ENCODE measurements at places on chromosomes 1 and 21.

- peaks cover 10% of the 10 kb centered on the region for H3K27me3 ChIP-seq
- H3K4me3 ChIP-seq = no peak overlapping the region
- H3K36me3 ChIP-seq = no peaks in the 10 kb centered on the region
- H3K27ac ChIP-seq = no peak overlapping the region
- no peak for DNase-seq
Observed at GRCh38 chr1:44497422-44498170, 92.5 kb downstream of the RNF220 start.

- no peak overlapping the region for H3K27ac ChIP-seq
- H3K36me3 ChIP-seq = no peaks in the 10 kb centered on the region
- H3K27me3 ChIP-seq = peaks cover 12% of the 10 kb centered on the region
- no peak overlapping the region for H3K4me3 ChIP-seq
- no peak for DNase-seq
Observed at GRCh38 chr1:10910681-10911489, 101.6 kb upstream of the TARDBP start.

DNA sequence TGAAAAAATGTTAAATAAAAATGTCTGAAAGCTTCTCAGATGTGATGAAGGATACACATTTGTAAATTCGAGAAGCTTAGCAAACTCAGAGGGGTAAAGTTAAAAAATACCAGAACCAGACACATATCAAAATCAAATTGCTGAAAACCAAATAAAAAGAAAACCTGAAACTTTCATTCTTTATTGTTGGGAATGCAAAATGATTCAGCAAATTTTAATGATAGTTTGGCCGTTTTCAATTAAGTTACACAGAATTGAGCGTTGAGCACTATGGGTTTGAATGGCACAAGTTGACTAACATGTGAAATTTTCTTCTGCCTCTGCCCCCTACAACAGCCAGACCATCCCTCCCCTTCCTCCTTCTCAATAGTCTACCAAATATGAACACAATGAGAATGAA is 33.5 kb upstream of the GRIK1 start:
- H3K4me3 ChIP-seq = no peak overlapping the region
- no peak for DNase-seq
- H3K36me3 ChIP-seq = no peaks in the 10 kb centered on the region
- no peak overlapping the region for H3K27ac ChIP-seq
- H3K4me1 ChIP-seq = no peaks in the 10 kb centered on the region

DNA sequence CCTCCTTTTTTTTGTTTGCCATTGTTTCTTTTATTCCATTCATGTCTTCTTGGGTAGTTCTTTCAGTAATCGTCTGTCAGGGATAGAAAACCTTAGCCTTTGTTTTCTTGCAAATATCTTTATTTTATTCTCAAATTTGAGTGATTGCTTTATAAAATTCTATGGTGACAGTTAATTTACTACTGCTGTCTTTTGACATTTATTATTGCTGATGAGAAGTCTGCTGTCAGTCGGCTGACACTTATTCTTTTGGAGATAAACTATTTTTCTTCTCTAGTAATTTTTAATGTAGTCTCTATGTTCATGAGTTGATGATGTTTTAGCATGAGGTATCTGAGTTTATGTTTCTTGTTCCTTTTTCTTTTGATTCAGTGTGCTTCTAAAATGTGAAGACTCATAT is 983.8 kb downstream of the TTLL7 start:
- H3K36me3 ChIP-seq = no peaks in the 10 kb centered on the region
- no peak overlapping the region for H3K4me3 ChIP-seq

- no peaks in the 10 kb centered on the region for H3K27me3 ChIP-seq
- H3K36me3 ChIP-seq = peaks cover 51% of the 10 kb centered on the region
Observed at GRCh38 chr1:212035835-212036605, 472 bp downstream of the DTL start.

DNA sequence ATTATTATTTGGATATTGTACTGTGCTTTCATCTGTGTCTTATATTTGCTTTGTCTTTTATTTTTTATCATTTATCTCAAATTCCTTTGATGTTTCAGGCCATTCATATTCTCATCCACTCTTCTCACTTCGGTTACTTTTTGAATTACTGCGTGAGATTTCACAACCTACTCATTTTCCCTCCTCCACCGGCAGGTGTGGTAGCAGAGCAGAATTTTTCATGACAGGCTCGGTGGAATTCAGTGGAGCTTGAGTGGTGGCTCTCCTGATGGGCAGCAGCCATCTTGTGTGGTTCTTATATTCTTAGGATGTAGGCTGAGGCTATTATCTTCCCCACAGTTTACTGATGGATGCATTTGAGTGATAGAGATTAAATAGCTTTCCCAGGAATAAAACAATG is 92.3 kb upstream of the IVNS1ABP start:
- no peak overlapping the region for H3K27ac ChIP-seq
- H3K4me1 ChIP-seq = peaks cover 44% of the 10 kb centered on the region
- no peak overlapping the region for H3K4me3 ChIP-seq
- no peak for DNase-seq

GRCh38 chr1:220775240-220775853 is 11.4 kb upstream of the MTARC1 start:
- H3K4me1 ChIP-seq = no peaks in the 10 kb centered on the region
- peaks cover 11% of the 10 kb centered on the region for H3K27me3 ChIP-seq
- H3K36me3 ChIP-seq = no peaks in the 10 kb centered on the region
- H3K4me3 ChIP-seq = no peak overlapping the region
- H3K27ac ChIP-seq = no peak overlapping the region
- peak; percentile 45 for DNase-seq
